ENCODE measurements at places on chromosomes 5 and 9.

DNA sequence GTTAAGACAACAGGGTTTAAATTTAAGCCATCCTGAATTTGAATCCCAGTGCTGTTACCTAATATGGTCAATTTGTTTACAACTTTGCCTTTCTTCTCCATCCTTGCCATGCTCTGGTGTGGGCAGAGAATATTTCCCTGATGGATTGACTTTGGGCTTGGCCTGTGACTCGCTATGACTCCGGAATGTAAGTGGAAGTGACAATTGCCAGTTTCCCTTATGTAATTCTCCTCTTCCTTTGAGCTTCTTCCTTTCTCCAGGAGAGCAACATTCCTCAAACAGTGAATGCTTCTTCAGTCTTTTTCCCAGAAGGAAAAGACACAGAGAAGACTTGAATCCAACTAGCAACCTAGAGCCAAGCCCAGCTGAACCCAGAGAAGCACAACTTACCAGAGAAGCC is 159.1 kb downstream of the LURAP1L start:
- no peak for DNase-seq

- peak; percentile 36 for DNase-seq
Measured at GRCh38 chr9:121271368-121272341, 3.7 kb downstream of the GSN start.

GRCh38 chr5:68359699-68360098 is 144.1 kb downstream of the PIK3R1 start:
- DNase-seq: no peak

GRCh38 chr5:63961125-63961597 is 1.1 kb downstream of the HTR1A start:
- DNase-seq: peak; percentile 4

GRCh38 chr9:34746526-34746925 is 36.6 kb upstream of the CCL21 start:
- no peak for DNase-seq

DNA sequence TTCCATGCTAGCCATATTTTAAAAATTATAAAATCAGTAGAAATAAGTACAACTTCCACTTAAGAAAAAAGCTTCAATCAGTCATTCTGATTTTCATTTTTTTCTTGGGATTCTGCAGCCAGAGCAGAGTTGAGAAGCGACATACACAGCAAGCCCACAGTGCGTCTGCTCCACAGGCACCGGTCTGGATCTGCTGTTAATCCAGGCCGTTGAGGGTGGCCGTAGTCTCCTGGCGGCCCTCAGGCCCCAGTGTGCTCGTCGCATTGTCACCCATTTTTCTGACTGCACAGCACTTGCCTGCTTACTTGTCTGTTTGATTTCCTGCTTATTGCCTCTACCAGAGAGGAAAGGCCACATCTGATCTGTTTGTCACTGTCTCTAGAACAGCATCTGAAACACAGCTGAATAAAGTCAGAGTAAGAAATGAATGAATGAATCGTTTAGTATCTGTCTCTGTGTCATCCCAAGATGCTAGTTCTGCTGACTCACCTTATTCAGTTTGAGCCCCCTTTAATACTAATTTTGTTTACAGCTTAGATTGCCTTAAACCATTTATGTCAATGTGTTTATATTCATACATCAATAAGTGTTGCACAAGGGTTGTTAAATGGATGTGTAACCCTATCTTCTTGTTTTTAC is 11.6 kb upstream of the ASPN start:
- no peak for DNase-seq

GRCh38 chr5:132689513-132689912 is 15.7 kb downstream of the IL4 start:
- DNase-seq: no peak

All from hepatocyte (in vitro differentiated cells).